GM03348 (cell line): ENCODE measurements at places on chromosomes 11 and 22.

- DNase-seq = no peak
These were observed 176.4 kb downstream of the SHANK2 start for GRCh38 chr11:71075871-71076420.

DNA sequence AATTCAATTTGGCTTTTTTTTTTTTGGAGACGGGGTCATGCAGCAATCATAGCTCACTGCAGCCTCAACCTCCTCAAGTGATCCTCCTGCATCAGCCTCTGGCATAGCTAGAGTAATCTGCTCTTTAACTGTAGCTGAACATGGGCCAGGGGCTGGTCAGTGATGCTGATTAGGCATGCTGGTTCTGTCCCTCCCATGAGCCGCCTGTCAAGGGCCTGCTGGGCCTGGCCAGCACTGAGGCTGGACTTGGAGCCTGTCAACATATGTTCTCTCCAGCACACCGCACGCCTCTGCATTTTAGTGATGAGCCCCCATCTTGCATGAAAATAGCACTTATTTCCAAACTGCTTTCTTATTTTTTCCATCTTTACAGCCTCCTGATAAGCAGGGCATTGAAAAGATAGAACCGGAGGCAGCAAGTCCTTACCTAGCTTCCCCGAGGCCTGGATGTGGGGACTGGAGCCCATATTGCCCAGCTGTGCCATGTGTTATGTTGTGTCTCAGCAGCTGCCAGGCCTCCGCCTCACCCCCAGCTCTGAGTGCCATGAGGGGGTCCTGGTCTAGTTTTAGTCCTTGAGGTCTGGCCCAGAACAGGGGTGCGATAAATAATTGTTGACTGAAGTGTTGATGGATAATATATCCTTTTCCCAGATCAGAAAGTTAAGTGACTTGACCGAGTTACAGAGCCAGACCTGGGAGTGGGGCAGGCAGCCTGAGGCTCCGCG is 80.0 kb downstream of the CTTN start:
- DNase-seq = no peak

- no peak for DNase-seq
These were observed at the start of gene CYTH4 for GRCh38 chr22:37282385-37282677. Gene CYTH4 (plus strand): TSS chr22:37282508. CDS start chr22:37282570, 62 bp downstream.

GRCh38 chr22:46490538-46490937 is 46.9 kb downstream of the CELSR1 start:
- no peak for DNase-seq

- DNase-seq = no peak
These were observed 31.5 kb upstream of the KRTAP5-7 start for GRCh38 chr11:71495286-71496230.

GRCh38 chr11:101929294-101929915 is 13.1 kb upstream of the ANGPTL5 start:
- no peak for DNase-seq

- peak; percentile 34 for DNase-seq
These were observed 8.5 kb downstream of the RAB30 start for GRCh38 chr11:83063073-83063754.

DNA sequence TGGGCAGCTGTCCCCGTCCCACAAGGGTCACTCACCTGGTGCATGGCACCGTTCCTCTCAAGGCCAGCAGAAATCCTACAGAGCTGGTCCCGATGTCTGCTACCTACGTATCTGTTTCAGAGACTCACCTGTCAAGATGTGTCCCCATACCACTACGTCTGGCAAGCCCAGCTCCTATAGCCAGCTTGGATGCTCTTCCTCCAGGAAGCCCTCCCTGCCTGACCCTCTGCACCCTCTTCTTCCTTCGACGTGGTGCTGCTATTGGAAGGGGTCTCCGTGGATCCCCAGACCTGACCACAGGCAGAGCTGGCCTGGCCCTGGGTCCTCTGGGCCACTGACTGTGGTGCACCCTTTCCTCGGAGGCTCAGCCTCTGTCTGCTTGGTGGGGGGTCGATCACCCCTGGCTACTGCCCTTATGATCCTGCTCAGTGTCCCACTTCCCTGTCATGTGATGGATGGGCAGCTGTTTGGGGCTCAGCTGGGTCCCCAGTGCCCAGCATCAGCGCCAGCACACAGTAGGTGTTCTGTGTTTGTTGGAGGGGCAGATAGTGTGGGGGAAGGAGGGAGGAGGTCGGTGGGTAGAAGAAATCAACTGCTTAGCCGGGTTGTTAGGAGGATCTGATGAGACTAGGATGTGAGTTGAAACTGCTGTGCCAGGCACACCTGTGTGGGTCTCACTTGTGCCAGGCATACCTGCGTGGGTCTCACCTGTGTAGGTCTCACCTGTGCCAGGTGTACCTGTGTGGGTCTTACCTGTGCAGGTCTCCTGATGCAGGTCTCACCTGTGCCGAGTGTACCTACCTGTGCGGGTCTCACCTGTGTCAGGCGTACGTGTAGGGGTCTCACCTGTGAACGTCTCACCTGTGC is 21.7 kb upstream of the ARHGAP8 start:
- no peak for DNase-seq

GRCh38 chr11:69557266-69557665 is 75.8 kb downstream of the LINC01488 start:
- DNase-seq = no peak

DNA sequence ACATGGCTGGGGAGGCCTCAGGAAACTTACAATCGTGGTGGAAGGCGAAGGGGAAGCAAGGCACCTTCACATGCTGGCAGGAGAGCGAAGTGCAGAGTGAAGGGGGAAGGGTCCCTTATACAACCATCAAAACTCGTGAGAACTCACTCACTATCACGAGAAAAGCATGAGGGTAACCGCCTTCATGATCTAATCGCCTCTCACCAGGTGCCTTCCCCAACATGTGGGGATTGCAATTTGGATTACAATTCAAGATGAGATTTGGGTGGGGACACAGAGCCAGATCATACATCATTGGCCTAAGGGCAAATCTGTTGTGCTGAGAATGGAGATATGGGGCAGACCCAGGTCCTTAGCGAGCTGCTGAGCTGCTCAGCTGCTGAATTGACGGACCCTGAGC is 13.1 kb downstream of the C1QTNF6 start:
- no peak for DNase-seq

DNA sequence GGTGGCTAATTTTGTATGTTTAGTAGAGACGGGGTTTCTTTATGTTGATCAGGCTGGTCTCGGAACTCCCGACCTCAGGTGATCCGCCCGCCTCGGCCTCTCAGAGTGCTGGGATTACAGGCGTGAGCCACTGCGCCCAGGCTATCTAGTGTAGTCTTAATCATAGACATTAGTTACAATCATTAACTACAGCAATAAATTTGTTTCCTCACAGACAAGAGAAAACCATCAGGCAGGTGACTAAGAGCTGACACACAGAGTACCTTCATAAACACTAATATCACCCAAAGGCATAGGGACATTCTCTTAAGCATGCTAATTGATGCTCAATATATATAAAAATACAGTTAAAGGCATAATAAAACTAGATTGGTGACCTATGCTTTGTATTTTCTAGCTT is 19.4 kb downstream of the SDHD start:
- DNase-seq = no peak
